ENCODE measurements at places on chromosomes 7 and 10.

- no peak for DNase-seq
These were observed 135.5 kb upstream of the FRMD4A start for GRCh38 chr10:14466257-14466656.

- DNase-seq, result no peak
These were observed 21.5 kb downstream of the NPVF start for GRCh38 chr7:25206765-25207164.

DNA sequence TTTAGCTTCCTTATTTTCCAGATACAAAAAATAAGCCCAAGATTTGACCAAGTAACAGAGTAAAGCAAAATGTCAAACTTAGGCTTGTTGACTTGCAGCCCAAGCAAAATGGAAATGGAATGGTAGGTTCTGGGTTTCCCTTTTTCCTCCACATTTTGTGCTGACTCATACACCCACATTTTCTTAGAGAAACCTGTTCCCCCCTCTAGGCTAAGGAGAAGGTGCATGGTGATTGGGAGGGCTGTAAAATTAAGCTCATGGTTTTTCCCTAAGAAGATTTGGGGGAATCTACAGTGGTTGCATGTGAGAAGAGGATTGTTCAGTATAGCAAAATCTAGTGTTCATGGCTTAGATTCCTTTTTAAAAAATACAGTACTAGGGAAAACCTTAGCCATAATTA lies 127.4 kb downstream of the ARL4A start:
- no peak for DNase-seq

DNA sequence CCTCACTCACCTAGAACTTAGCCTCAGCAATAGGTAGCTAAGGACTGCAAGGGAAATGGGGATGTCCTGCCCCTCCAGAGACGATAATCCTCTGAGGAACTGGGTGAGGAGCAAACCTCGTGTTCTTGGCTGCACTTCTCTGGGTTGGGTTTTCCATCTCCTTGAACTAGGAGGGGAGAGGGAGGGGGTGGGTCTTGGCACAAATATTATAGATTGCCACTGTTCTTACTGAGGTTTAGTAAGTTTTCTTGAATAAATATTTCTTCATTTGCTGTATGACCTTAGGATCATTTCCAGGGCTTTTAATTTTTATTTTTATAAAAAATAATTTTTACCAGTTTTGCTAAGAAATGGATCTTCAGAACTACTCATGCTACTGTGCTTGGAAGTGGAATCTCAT lies 406.7 kb upstream of the FZD8 start:
- DNase-seq, result no peak

- no peak for DNase-seq
These were observed 692 bp downstream of the CARD11 start for GRCh38 chr7:3042861-3043489.
